ENCODE measurements at places on chromosomes 2 and 18.

- DNase-seq = peak; percentile 2
Measured at GRCh38 chr18:56789004-56789888, 138.1 kb downstream of the WDR7 start.

DNA sequence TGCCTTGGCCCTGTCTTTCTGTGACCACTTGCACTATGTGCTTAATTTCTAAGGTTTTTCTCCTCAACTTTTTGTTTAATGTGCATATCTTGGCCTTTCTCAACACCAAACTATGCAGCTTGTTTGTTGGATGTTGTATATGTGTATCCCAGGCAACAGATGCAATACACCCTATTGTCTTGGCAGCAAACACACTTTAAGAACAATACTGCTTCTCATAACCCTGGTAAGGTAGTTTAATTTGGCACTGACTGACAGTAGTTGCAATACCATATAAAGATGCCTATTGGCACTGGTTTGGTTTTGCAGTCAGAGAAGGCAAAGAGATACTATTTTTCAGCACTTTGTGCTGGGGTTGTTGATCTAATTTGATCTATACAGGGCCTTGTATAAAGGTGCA is 360.7 kb upstream of the CWC22 start:
- no peak for DNase-seq

DNA sequence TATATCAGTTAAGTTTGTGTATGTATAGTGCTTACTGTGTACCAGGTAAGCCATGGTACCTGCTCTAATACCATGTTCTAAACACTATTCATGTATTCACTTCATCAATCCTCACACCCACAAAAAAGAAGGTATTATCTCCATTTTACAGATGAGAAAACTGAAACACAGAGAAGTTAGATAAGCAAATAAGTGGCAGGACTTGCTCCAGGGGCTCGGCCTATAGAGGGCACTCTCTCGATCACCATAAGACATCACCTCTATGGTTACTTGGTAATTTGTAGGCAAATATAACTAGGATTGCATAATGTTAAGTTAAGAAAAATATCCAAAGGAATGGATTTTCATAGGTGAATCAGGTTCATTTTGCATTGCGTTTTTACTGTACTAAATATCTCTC is 118.1 kb upstream of the FN1 start:
- DNase-seq = no peak

- no peak for DNase-seq
Measured at GRCh38 chr2:98540536-98540935, 67.8 kb downstream of the COA5 start.

DNA sequence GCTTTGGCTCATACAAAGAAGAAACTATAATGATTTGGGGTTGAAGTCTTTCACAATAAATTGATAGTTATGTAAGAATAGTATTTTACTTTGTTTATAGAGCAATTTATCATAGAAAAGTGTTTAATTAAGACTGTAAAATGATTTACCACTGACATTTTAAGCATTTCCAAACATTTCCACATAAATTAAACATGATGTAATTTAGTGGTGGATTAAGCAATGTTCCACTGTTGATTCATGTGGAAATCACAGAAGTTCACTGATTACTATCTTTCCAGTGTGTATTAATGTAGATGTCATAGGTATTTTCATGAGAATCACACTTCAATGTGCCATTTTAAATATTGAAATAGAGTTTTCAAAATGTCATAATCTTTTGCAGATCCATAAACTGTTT is 40.1 kb upstream of the GRB14 start:
- DNase-seq = no peak

- DNase-seq = no peak
Measured at GRCh38 chr2:165953306-165953654, 296 bp downstream of the TTC21B start.

GRCh38 chr2:36530983-36531354 is 67.0 kb downstream of the FEZ2 start:
- no peak for DNase-seq

- DNase-seq = no peak
Measured at GRCh38 chr2:30272761-30273573, 41.6 kb downstream of the LBH start.
